Substantia nigra (tissue), 51 donors: ENCODE measurements at places on chromosomes 12 and 14.

DNA sequence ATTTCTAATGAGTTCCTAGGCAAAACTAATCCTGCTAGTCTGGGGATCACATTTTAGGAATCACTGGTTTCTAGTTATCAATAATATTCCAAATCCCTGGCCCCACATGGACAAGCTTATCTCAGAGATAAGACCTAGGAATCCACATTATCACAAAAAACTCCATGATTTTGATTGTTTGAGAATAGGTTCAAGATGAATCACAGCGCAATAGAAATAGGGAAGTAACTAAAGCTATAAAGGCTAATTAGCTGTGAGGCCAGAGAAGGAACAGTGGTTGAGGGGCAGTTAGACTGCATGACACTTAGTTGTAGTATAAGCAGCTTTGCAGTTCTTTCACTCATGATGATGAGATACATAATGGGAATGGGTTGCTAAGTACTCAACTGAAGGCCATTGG is 13.1 kb upstream of the ATP5F1B start:
- no peak for DNase-seq

DNA sequence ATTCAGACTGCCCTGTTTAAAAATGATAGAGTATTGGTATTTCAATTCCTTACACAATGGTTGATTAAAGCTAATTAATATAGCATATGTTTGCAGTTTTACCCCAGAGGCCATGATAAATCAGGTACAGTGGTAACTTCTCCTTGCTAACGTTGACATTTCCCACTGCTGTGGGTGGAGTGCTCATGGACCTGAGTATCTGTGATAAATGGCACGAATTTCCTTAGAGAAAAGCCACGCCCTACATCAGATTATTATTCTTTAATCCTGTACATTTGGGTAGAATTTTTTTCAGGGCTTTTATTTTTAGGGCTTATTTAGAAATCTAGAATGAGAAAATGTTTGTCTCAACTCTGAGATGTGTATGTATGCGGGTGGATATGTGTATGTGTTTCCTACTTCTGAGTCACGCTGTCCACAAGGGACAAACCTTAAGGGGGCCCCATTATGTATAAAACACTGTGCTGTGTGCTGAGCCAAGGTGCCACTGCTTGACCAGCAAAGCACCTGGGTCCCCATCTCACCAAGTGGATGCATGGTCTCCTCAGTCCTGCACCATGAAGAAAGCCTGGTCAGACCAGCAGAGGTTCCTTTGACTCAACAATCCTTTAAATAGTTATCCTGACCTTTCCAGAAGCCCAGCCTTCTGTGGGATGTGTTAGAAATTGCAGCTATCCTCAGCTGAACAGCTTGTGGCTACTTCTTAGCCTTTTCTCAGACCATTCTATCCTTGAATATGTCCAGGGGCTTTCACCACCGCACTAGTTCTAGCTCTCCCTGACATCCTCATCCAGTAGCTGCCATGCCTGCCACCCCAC is 57.9 kb upstream of the STK38L start:
- DNase-seq = no peak

DNA sequence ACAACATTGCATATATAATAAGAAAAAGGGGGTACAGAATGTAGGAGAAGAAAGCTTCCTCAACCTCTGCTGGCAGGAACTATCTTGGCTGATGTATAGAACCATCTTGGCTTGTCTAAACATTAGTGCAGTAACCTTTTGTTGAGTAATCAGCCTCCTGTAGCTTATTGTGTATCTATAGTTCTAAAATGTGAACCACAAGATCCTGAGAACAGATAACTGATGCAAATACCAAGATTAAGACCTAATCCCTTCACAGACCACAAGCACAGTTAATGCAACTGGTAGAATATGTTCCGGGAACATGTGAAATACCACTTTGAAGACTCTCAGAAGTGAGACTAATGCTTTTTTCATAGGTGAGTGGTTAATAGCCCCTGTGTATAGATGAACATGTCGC is 50.7 kb upstream of the KCNC2 start:
- no peak for DNase-seq

DNA sequence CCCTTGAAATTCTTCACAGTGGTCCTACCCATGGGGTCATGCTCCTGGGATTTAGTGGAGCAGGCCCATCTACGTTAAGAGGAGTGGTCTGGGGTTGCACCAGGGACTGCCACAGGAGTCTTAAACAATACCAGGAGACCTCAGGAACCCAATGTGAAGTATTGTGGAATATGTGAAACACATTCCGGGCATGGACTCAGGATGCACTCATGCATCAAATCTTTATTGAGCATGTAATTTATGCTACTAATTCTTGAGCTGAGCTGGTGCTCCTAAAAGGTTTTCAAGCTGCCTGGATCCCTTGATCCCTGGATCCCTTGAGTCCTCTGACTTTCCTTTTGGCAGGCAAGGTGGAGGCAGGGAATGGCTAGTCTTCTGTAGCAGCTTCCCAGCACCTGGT is 8.8 kb downstream of the SERPINA10 start:
- DNase-seq = no peak

GRCh38 chr12:113684053-113684907 is 212.6 kb upstream of the LHX5 start:
- DNase-seq = no peak

DNA sequence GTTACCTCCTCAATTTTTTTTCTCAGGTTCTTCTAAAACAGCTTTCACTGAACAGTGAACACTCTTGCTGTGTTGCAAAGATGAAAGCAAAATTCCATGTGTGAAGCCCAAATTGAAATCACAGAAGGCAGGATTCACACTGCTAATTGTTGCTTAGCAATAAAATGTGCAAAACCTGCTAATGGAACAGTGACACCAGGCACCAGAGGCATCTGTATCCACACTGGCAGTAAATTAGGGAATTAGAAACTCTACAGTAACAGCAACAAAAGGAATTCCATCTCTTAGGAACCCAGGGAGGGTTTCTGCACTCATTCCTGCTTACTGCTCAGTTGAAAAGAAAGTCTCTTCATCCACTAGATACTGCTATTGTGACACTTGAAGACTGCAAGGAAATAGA is 202.3 kb downstream of the GXYLT1 start:
- DNase-seq = no peak

DNA sequence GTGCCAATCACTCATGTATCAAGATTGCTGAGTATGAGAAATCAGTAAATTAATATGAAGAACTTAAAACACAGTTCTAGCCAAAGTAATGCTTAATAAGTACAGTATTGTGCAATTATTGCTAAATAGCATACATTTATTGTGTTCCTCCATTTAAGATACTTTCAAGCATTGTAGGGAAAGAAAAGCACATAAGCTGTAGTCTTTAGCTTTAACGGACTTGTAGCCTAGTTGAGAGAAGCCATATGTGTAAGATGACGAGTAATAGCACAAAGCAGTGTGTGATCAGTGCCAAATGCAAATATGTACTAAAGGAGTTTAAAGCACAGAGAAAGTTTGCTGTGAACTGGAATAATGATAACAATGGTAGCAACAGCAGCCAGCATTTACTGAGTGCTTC is 38.1 kb downstream of the ETV6 start:
- DNase-seq = no peak
